ENCODE measurements at places on chromosomes 11 and 22.

GRCh38 chr22:48047722-48048500, 1285.5 kb downstream of the TBC1D22A start:
- DNase-seq = no peak

DNA sequence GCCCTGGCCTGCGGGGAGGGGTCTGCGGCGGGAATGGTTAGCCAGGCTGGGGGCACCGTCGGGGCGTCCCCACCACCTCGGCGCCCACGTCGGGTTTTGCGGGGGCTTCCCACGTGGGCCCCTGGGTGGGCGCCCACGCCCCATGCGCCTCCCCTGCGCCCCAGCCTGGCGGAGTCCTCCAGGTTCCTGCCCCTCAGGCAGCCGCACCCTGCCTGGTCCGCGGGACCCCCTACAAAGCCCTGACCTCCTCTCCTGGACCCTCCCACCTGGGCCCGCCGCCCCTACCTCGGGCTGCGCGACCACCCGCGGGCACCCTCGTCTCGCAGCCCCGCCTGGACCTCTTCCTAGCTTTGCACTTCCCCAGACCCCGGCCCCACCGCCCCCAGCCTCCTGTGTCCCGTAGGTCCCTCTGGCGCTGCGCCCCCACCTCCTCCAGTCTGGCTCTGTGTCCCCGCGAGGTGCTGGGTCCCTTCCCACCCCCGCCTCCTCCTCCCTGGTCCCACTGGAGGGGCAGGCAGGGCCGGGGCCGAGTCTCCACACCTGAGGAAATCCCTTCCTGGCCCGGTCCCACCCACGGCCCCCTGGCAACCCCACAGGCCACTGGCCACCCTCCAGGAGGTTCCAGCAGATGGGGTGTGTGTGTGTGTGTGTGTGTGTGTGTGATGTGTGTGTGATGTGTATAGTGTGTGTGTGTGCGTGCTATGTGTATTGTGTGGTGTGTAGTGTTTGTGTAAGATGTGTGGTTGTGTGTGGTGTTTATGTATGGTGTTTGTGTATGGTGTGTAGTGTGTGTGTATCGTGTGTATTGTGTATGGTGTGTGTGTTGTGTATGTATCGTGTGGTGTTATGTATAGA, 11.8 kb downstream of the PIM3 start:
- no peak for DNase-seq

DNA sequence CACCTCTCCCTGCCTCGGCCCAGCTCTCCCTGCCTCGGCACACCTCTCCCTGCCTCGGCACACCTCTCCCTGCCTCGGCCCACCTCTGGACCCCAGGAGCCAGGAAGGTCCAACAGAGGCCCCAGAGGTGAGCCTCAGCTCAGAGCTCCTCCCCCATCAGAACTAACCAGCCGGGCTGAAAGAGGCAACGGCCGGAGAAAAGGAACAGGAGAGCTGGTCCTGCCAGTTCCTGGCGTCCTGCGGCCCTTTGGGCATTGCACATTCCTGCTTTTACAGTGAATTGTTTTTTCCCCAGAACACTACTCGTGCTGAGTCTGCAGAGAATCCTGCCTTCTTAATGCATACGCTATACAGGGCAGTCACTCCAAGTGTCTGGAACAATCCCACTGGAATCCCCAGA, 45.8 kb downstream of the LMO1 start:
- no peak for DNase-seq

DNA sequence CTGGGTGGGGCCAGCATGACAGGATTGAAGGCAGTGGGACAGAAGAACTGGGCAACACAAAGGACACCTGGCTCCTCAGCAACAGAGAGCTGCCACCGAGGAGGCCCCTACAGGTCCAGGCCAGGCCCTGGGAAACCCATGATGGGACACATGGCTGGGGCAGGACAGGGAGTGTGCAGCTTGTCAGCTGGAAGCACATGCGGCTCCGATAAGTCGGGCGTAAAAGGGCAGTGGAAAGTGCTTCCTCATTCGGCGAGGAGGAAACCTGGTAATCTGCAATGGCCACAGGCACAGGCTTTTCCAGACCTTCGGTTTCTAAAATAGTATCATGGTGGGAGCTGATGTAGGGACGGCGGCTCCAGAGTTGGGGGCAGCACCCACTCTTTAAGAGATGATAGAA, 16.5 kb downstream of the GNAZ start:
- DNase-seq = no peak

GRCh38 chr11:63687845-63688244, 6.5 kb downstream of the RTN3 start:
- DNase-seq = no peak

DNA sequence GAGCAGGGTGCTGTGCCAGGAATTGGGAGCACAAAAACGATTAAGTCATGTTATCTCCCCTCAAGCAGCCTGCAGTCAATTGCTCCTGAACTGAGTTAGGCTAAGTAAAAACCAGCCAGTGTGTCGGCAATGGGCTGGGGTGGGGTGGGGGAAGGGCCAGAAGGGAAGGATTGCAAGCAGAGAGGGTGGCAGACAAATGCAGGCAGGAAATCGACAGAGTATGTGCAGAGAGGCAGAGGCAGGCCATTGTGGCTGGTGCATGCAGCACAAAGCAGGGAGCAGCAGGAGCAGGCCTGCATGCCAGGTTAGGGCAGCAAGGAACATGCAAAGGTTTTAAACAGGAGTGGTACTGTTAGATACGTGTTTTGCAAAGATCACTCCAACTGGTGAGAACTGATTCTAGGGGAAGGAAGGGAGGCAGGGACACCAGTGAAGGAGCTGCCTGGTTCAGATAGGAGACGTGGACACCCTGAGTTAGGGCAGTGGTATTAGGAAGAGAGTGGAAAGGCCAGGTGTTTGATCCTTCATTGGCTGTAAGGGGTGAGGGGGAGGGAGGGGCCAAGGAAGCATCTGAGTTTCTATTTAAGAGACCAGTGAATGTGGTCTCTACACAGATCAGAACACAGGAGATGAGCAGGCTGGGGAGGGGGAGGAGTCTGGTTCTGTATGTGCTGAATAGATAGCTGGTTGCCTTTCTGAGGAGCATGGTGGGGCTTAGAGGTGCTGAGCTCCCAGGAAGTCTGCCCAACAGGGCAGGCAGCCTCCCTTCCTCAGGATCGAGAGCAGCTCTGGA, 70.8 kb upstream of the PHOX2A start:
- no peak for DNase-seq

GRCh38 chr11:127670374-127671119, 670.0 kb upstream of the KIRREL3 start:
- no peak for DNase-seq

DNA sequence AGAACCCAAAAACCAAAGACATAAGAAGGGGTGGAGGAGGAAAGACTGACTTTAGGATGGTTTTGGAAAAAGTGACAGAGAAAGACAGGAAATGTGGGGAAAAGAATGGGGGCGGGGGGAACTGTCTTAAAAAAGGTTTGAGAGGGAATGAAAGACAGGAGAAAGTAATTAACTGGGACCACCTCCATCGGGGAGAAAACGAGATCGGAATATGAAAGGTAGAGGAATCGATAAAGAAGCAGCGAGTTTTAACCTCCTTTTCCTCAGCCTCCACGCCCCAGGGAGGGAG, 524 bp downstream of the MTMR2 start:
- no peak for DNase-seq

GRCh38 chr22:23065069-23065451, 5.3 kb upstream of the GNAZ start:
- DNase-seq = no peak

- DNase-seq = no peak
Observed at GRCh38 chr11:2775083-2775625, 75.4 kb upstream of the KCNQ1OT1 start.

DNA sequence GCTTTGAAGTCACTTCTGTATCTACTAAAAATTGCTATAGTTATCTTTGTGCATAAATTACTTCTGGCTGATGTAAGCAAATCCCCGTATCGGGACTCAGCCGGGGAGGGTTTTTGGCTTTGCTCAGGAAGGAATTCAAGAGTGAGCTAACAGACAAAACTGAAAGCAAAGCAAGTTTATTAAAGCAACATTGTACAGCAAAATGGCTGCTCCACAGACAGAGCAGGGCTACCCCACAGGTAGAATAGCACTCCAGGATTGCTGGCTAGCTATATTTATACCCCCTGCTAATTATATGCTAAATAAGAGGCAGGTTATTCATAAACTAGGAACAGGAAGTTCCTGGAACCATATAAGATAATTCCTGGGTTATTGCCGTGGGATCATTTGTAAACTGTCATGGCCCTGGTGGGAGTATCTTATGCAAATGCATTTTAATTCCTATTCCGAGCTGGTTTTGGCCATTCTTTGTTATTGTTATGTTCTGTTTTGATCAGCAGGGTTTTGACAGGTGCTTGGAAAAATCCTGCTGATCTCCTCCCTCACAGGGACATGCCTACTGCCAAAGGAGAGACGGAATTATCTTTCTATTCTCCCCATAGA, 15.2 kb downstream of the MIF start:
- DNase-seq = no peak

- no peak for DNase-seq
Observed at GRCh38 chr11:88594274-88594950, 256.9 kb upstream of the CTSC start.

All from smooth muscle cell of the brain vasculature (primary cell).